Jurkat, Clone E6-1 (cell line): ENCODE measurements at places on chromosomes 6 and 20.
A peak's percentile ranks its signal among the peaks of the same experiment; 100 is the strongest.

GRCh38 chr6:145963216-145964068, 716 bp downstream of the SHPRH start:
- DNase-seq: no peak

- DNase-seq: no peak
Observed at GRCh38 chr6:41692080-41692675, 43.2 kb downstream of the TFEB start.

GRCh38 chr6:14876778-14877613, 368.9 kb upstream of the JARID2 start:
- peak; percentile 37 for DNase-seq

- DNase-seq: peak; percentile 10
Observed at GRCh38 chr20:36344517-36345132, 38.5 kb downstream of the DLGAP4 start.

- DNase-seq: no peak
Observed at GRCh38 chr6:16240589-16241320, 2.4 kb downstream of the GMPR start.

DNA sequence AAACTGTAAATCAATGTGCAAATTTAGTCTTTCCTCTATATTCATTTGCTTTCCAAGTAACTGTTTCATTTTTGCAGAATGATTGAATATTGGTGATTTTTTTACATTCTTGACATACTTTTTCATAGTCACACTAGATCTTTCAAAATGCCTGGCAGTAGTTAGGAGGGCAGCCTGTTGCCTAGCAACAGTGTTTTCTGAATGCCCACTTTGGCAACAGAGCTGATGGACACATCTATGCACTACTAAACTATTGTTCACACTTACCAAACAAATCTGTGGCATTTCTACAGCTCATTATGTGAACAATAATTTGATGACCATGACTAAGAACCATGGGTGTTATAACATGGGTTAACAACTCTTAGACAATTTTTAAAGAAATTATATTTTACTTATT, 438.0 kb upstream of the IMPG1 start:
- no peak for DNase-seq

DNA sequence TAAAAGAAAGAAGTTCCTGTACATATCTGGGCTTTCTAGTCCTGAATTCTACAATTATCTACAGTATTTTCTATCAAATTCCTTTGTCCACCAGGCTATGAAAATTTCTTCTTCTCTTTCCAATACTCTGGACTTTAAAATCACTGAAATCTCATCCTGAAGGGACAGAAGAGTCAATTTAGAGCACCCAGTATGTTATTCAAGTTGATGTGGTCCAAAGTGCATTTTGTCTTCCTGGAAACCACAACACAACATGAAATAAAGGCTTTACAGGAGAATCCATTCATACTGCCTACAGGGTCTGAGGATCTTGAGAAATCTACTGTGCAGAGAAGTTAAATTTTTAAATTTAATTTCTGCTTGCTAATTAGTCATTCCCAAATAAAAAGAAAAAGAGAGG, 94.9 kb upstream of the ADGRF1 start:
- DNase-seq: no peak

GRCh38 chr6:145707397-145707796, 27.9 kb downstream of the EPM2A start:
- no peak for DNase-seq

DNA sequence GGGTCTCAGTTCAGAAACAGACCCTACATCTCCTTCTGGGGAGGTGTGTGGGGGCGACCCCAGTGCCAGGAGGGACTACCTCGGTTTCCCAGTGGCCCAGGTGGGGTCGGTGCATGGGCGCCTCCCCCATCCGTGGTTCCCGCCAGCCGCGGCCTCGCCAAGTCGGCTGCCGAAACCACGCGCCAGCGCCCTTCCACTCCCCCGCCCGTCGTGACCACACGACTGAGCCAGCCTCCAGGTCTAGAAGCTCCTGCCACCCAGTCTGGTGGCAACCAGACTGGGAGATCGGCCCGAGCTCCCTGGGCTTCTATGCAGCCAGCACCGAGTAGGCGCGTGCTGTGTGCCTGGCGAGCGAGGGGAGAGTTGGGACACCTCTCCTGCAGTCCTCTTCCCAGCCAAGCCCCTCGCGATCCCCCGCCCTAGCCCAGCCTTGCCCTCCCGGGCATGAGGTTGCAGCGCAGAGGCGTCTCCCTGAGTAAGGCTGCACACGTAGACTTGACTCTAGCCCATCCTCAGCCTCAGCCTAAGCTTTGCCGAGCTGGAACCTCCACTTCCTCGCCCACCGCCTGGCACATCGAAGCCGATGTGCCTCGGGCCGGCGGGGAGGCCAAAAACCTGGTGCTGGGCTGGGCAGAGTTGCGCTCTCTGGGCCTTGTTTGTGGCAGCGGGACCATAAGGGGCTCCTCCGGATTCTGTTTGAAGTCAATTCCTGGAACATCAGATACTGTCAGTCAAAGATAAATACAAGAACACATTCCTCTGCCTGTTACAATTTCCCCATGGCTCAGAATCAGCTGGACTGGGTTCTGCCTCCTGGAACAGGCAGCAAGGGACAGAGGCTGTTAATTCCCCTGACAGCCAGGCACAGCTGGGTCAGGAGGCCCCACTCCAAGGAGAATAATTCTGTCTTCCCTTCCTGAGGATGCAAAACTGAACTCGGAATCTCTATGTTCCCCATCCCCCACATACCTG, 1.5 kb upstream of the CPNE5 start:
- no peak for DNase-seq

GRCh38 chr6:42220807-42221206, 3.1 kb upstream of the MRPS10 start:
- no peak for DNase-seq

DNA sequence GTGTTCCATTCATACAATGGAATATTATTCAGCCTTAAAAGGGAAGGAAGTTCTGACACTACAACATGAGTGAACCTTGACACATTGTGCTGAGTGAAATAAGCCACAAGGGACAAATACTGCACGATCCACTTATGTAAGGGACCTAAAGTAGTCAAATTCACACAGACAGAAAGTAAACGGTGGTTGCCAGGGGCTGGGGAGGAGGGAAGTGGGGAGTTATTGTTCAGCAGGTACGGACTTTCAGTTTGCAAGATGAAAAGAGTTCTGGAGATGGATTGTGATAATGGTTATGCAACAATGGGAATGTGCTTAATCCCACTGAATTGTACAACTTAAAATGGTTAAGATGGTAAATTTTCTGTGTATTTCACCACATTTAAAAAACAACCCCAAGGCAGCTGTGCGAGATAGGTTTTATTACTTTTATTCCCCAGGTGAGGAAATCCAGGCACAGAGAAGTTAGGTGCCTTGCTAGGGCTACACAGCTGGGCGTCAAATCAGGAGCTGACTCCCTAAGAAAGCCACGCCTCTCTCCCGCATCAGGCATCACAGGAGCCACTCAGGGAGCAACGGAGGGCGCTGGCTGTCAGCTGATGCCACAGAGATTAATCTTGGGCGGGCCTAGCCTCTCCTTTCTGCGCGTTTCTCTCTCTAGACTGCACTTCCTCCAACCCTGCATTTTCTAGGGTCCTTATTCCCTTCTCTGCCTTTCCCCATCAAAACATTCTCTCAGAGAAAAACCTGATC, 9.3 kb upstream of the TRAF3IP2 start:
- DNase-seq: no peak

- DNase-seq: no peak
Observed at GRCh38 chr6:24148154-24148570, 22.1 kb downstream of the NRSN1 start.

DNA sequence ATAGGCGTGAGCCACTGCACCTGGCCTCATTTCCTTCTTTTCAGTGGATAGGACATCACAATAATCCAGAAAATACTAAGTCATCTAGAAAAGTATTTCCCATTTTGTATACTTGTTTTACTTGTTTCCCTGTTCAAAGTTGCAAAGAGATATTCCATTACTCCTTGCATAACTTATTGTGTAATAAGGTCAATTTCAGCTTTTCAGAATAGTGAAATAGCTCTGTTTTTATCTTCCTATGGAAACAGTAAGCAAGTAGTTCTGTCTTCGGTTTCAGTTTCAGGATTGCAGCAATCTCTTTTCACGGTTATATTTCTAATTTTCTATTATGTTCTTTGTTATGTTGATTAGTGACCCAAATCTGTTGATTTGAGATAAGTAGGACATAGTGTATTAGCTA, 6.0 kb downstream of the STX11 start:
- no peak for DNase-seq

- no peak for DNase-seq
Observed at GRCh38 chr6:100426241-100426640, 38.5 kb downstream of the SIM1 start.

GRCh38 chr6:21769405-21769861, 175.9 kb downstream of the SOX4 start:
- DNase-seq: no peak

GRCh38 chr6:14274546-14275492, 157.2 kb downstream of the CD83 start:
- DNase-seq: peak; percentile 62

GRCh38 chr6:76418560-76419223, 346.2 kb upstream of the IMPG1 start:
- DNase-seq: no peak

DNA sequence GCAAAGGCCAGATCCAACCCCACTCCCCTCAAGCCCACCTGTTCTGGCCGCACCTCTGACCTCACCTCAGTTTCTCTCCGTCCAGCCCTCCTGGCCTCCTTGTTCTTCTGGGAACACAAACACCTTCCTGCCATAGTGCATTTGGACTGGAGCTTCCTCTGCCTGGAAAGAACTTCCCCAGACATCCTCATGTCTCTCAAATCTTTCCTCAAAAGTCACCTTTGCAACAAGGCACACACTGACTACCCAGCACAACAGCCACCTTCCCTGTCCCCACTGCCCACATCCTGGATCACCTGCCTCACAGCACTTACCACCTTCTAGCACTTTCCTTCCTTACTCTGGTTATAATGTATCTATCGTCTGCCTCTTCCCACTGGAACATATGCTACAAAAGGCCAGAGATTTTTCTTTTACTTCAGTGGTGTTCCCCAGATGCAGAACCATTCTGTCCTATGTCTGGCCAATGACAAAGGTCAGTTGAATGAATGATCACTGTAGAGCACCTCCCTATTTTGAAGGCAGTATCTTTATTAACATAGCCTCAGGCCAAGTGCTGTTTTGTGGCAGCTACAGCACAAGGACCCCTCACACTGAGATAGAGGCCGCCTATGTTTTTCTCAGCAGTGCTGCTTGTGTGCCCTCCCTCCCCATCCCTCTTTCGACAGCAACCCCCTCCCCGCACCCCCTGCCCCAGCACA, 4.1 kb downstream of the HLA-B start:
- no peak for DNase-seq

DNA sequence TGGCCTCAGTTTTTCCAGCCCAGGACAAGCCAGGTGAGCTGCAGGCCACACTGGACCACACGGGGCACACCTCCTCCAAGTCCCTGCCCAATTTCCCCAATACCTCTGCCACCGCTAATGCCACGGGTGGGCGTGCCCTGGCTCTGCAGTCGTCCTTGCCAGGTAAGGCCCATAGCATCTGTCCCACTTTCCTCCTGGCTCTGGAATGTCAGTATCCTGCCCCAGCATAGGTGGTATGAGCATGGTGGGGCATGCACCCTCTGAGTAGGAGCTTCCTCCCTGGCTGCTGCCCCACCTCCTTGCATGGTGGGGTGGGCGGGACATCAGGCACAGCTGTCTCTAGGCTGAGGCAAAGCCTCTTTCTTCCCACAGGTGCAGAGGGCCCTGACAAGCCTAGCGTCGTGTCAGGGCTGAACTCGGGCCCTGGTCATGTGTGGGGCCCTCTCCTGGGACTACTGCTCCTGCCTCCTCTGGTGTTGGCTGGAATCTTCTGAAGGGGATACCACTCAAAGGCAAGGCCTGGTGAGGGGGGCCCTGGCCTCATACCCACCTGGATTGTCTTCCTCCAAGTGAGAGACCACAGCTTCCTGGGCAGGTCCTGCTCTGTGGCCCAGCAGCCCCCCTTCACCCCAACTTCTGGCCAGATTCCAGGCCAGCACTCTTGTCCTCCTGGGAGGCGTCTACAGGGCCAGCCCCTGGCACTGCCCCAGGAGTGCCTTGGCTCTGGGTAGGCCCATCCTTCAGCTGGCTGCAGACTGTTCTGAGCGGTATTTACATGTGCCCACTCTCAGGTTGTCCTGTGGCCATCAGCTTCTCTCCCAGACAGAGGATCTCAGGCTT, 9.1 kb downstream of the PI16 start:
- peak; percentile 82 for DNase-seq

- DNase-seq: no peak
Observed at GRCh38 chr6:82143041-82143481, 104.5 kb downstream of the IBTK start.

DNA sequence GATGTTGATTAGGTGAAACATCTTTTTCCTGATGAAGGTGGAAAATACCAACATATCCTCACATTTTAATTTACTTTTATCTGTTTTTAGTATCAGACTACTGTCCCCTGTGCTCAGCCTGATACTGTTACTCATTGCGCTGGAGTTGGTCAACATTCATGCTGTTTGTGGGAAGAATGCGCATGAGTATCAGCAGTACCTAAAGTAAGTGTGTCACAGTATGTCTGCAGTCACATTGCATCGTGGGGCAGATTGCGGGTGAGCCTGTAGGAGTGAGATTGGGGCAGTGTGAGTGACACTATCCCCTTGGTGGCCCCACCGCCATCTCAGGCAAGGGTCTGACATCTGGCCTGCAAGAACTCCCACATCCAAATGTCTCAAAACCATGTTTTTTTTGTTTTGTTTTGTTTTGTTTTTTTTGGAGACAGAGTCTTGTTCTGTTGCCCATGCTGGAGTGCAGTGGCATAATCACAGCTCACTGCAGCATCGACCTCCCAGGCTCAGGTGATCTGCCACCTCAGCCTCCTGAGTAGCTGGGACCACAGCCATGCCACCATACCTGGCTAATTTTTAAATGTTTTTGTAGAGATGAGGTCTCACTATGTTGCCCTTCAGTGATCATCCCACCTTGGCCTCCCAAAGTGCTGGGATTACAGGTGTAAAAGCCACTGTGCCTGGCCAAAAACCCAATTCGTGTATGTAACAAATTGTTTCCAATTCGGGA, 27.8 kb downstream of the ERMARD start:
- DNase-seq: no peak

DNA sequence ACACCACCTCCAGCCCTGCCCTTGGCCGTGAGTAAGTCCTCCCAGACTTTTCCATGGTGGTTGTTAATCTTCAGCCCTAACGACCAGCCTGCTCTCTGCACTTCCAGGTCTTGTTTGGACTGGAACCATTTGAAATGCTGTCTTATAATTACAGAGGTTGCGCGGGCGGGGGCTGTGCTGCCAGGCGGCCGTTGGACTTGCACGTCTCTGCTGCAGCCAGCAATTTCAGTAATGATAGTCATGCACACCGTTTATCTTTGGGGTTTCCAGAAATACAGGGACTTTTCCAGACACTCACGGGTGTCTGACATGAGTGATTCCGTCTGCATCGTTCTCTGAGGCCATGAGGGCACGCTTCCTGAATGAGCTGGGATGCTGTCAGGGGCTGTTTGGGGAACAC, 118.2 kb downstream of the BMP7 start:
- no peak for DNase-seq
